ENCODE measurements at places on chromosomes 11 and 22.
A peak's percentile ranks its signal among the peaks of the same experiment; 100 is the strongest.

DNA sequence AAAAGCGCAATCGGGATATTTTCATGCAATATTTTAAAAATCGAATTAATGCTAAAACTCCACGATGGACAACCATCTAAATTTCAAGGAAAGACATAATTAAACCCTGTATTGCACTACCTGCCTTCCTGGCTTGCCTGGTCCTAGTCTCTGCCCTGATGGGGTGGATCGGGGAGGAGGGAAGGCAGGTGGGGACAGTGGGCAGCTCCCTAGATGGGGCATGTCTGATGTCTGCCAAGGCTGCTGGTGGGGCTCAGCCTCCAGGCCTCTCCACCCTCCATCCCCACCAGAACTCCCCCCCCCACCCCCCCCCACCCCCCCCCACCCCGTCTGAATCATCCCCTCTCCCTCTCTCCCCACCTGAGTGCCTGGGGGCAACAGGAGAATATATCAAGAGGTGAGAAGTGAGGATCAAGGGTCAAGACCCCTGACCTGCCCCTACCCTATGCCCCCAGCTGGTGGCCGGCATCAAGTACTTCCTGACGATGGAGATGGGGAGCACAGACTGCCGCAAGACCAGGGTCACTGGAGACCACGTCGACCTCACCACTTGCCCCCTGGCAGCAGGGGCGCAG, 650 bp downstream of the CST6 start:
- DNase-seq = no peak

GRCh38 chr11:109644152-109644551, 222.2 kb downstream of the C11orf87 start:
- DNase-seq = peak; percentile 94

- DNase-seq = no peak
These were observed 65.1 kb upstream of the PITPNB start for GRCh38 chr22:27984001-27984695.

- peak; percentile 78 for DNase-seq
These were observed 89.0 kb upstream of the GRK3 start for GRCh38 chr22:25475257-25476022.

- no peak for DNase-seq
These were observed 45.7 kb downstream of the PHF21B start for GRCh38 chr22:44963832-44964721.

DNA sequence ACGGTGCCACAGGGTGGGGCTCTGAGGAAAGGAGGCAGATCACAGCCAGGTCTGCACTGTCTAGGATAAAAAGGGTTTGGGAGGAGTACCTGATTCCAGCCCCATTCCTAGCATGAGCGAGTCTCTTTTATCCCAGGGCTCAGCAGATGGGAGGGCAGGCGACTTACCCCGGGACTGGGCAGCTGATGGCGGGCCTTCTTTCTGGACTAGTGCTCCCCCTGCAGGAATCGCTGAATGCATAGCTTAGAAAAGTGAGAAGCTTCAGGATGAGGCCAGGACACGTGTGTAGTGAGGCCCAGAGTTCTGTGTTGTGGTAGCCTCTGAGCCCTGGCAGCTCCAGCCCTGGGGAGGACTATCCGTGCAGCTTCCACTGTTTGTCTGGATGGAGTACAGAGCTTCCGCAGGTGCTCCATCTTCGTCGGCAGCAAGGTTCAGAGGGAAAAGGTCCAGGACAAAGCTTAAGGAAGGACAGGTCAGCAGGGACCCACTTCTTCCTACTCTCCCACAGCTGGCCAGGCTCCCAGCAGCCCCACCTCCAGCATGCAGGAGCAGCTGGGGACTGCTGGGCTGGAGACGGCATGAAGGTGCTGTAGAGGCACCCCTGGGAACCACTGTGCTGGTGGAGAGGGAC, 30.4 kb downstream of the COMMD9 start:
- DNase-seq = peak; percentile 67

- no peak for DNase-seq
These were observed 11.0 kb upstream of the SORL1-AS1 start for GRCh38 chr11:121463689-121464335.

GRCh38 chr11:14773755-14774154, 118.3 kb downstream of the CYP2R1 start:
- DNase-seq = no peak

- DNase-seq = no peak
These were observed 3.3 kb downstream of the TTLL1 start for GRCh38 chr22:43085658-43086606.
